ENCODE measurements at places on chromosomes 3 and 15.

GRCh38 chr3:126573492-126574117, 14.9 kb upstream of the C3orf22 start:
- no peak for DNase-seq

DNA sequence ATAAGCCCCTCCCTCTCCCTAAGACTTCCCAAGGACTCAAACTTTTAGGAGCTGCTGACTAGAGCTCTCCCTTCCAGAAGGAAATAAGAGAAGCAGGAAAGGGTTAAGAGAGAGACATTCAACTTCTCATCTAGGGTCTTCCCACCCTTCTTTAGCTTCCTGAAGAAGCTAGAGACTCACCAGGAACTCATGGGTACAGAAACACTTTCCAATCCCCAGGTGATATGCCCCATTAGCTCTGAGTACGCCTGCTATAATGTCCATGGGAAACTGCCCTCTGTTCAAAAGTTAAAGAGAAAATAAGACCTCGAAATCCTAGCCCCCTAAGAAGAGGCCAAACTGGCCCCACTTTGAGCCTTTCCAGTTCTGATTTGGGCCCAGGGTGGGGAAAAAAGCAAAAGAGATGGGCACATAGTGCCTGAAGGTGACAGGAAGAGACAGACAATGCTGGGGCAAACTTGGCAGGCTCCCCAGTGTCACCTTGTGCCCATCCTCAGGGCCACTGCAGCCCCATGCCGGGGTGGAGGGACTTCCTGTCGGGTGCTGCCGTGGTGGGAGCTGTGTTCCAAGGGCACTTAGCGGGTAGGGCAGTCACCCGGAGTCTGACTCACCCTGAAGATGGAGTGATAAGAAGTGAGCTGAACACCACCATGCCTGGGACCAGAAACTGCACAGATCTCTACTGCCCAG, 29.5 kb downstream of the CCDC12 start:
- peak; percentile 46 for DNase-seq

DNA sequence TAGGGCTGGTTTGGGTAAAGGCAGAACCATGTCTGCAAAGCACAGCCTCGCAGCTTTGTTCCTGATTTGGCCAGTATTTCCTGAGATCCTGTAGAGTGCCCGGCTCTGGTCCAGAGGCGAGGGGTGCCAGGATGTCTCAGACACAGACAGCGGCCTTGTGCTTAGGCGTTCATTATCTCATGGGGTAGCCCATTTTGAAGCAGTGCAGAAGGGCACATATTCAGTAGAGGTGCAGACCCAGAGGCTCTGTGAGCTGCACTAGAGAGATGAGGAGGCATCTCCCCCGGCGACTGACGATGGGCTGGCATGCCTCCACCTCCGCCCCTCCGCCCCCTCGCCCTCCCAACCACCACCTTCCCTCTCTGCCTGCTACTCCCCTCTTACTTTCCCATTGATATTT, 170.3 kb downstream of the CHDH start:
- no peak for DNase-seq

DNA sequence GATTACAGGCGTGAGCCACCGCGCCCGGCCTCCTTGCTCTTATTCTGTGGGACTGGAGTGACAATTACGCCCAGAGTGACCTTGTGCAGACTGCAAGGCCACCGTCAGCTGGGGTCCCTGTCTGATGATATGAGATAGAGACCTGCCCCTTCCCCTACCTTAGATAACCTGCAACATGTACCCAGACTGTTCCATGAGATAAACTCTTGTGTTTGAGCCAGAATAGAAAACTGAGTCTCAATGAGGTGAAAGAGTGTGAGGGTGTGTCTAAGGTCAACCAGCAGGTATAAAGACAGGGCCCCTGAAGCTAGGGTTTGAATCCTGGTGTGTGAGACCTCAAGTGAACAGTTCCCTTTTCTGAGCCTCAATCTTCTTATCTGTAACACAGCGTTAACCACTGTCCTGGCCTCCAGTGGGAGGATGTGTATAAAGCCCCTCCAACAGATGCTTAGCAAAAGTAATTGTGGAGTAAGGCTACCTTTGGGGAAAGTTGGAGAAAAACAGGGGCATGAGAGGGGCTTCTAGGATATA, 6.0 kb downstream of the TADA3 start:
- DNase-seq, result no peak

DNA sequence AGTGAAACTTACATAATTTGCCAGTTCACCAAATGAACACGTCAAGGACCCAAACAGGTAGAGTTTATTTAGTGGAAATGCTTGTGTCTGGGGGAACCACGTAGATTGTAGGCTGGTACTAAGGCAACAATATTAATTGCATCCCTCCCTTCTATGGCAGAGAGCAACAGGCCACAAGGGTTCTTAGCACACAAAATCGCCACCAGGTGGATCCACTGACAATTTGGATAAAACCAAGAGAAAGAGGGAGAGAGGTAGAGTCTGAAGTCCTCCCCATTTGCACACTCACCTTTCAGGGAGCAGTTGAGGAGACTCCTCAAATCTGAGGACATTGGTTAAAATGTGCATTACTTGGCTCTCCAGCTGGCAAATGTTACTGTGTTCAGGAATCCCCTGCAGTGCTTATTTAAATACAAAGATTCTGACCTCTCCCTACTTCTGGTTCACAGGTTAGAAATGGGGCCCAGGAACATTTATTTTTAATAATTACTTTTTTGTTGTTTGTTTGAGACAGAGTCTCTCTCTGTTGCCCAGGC, 181.0 kb upstream of the FEZF2 start:
- no peak for DNase-seq

GRCh38 chr15:59177317-59177660, 29.4 kb upstream of the LDHAL6B start:
- DNase-seq, result no peak

DNA sequence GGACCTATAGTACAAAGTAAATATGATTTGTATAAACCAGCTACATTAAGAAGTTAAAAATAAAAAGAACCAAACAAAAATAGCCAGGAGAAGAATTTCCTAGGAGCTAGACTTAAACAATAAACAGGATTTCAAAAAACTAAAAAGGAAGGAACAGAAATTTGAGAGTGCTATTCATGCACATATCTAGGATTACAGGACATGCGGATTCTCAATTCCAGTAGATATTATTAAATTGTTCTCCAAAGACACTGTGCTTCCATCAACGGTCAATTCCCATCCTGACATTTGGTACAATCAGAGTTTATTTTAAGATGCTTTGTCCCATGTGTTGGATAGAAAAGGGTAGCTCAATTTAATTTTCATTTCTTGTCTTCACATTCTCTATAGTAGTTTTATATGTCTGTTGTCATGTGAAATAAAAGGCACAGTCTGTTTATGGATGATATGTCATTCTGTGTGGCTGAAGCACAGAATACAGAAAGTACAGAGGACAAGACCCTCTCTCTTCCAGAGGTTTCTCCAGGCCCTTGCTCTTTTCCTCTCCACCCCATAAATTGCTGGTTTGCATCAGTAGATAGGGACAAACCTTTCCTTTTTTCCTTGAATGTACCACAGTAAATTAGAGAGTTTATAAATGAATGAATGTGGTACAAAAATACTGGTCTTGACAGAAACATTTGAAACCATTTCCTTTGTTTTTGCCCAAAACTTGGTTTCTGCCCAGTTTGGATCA, 3.5 kb downstream of the PLOD2 start:
- no peak for DNase-seq

DNA sequence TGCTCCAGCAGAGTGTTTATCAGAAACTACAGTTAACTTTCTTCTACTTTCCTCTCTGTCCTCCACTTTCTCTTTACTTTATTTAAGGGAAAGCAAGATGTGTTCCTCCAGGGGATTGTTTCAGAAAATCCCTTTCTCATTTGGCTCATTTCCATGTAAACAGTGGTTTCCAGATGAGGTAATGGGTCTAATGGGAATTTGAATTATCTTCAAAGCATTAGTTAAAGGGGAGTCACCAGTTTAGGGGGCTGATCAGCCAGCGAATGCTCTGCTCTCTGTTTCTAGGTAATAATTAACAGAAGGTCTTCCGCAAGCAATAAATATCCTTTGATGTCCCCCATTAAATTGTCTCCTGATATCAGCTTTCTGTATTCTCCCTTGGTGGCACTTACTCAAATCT, 30.4 kb upstream of the ZNF639 start:
- no peak for DNase-seq

- DNase-seq, result no peak
These were observed 55.4 kb downstream of the EOMES start for GRCh38 chr3:27666708-27667107.

GRCh38 chr15:63502137-63502766, 2.1 kb upstream of the USP3 start:
- no peak for DNase-seq

- no peak for DNase-seq
These were observed 25.4 kb downstream of the PDIA5 start for GRCh38 chr3:123092243-123092642.

DNA sequence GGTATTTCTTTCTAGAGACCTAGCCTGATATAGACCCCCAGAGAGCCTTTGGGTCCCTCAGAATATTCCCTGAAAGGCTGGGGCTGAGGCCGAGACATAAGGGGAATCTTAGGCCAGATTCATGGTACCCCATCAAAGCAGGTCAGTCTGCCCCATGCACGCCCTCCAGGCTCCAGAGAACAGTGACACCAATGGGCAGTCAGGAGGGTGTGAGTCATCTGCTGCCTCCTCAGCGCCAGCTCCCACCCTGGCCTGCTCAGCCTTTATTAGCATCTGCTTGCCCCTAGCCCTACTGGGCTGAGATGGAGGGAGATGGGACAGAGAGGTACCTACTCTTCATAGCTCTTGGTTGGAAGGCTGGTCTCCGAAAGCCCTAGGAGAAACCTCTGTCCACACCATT, 14.3 kb upstream of the CAMKV start:
- no peak for DNase-seq

DNA sequence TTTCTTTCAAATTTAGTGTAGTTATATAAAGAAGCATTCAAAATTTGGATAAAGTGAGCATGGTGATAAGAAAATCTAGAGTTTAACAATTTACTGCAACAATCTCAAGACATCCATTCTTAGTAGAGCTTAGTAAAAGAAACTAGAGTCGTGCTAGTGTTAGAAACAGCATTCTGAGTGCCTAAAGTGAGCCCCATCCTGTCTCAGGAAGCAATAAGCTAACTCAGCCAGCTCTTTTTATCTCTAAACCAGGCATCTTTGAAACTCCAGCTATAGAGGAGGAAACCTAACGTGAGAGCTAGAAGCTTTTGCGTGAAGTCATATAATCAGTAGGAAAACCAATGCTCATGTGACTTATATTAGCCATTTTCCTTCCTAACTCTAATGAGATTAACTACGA, 1187.1 kb upstream of the EPHA6 start:
- no peak for DNase-seq

DNA sequence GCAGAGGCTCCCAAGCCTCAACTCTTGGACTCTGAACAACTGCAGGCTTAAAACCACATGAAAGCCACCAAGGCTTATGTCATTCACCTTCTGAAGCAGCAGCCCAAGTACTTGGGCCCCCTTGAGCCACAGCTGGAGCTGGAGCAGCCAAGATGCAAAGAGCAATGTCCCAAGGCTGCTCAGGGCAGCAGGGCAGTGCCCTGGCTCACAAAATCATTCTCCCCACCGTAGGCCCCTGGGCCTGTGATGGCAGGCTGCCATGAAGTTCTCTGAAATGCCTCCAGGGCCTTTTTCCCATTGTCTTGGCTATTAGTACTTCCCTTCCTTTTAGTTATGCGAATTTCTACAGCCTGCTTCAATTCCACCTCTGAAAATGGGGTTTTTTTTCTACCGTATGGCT, 83.4 kb downstream of the DCLK3 start:
- DNase-seq, result no peak

DNA sequence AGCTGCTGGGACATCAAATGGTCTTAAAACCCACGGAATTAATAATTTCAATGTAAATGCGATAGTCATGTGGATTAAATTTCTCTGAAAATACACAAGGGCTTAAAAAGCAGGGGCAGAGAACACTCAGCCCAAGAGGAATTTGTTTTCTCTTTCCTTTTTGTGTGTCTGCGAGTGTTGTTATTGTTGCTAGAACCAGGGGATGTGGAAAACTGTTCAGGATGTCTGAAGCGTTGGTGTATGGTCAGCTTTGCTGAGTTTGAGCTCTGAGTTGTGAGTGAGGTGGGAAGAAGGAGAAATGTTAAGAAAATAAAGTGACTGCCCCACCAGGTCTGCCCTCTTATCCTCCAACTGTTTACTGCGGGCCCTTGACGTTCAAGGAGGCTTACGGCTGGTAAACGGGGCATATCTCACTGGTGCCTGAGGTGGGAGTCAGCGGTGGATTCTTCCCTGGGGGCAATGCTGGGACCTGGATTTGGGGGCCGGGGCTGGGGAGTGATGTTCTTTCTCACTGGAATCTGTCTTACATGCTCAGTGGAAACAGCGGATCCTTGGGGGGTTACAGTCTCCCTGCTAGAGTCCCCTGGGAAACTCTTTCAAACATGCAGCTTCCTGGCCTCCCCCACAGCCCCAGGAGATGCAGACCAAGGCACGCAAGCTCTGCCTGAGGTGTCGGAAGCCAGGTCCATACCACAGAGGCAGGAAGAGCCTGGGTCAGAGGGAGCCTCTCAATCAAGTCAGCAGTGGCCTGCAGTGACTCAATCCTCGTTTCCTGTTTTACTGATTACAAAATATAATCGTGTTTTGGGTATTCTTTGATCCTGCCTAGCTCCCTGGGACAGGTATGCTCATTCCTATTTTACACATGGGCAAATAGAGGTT, 41.8 kb downstream of the ITGA11 start:
- DNase-seq, result no peak

GRCh38 chr3:183906234-183906921, 21.7 kb upstream of the PARL start:
- DNase-seq, result no peak

DNA sequence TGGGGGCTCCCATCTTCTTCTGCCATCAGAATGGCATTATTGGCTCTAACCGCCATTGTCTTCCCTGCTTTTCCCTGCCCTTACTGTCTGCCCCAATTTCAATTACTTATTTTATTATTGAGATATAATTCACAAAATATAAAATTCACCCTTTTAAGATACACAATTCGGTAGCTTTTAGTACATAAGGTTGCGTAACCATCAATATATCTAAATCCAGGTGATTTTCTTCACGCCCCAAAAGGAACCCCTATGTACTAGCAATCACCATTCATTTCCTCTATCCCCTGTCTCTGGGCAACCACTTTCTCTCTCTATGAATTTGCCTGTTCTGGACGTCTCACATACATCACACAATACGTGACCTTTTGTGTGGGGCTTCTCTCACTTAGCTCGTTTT, 18.0 kb downstream of the RBP2 start:
- no peak for DNase-seq

GRCh38 chr15:84889313-84889990, 5.0 kb downstream of the SLC28A1 start:
- DNase-seq, result no peak

- DNase-seq, result no peak
These were observed 34.4 kb downstream of the POC1A start for GRCh38 chr3:52119826-52120225.

GRCh38 chr3:143037867-143038266, 36.5 kb downstream of the U2SURP start:
- no peak for DNase-seq

DNA sequence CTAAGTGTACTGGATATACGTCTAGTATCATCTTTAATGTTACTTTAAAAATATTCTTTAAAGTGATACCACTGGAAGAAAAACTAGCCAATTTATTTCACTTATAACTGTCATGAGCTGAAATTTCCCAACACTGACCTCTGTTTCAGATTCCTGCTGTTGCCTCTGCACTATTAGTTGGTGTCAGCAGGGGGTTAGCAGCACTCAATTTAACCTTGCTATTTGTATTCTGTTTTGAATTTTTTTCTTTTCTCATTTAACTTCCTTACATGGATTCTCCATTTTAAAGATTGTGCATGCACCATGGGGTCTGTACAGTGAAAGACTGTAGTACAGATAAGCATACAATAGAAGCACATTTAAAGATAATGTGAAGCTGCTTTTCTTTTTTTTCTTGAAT, 169.2 kb downstream of the UBE2E2 start:
- no peak for DNase-seq

All from stimulated activated CD8-positive, alpha-beta memory T cell treated with anti-CD3 and anti-CD28 coated beads, Interleukin-4, amount 100 ng/mL, for 1 hour (primary cell).